ENCODE measurements at places on chromosomes 4 and X.

DNA sequence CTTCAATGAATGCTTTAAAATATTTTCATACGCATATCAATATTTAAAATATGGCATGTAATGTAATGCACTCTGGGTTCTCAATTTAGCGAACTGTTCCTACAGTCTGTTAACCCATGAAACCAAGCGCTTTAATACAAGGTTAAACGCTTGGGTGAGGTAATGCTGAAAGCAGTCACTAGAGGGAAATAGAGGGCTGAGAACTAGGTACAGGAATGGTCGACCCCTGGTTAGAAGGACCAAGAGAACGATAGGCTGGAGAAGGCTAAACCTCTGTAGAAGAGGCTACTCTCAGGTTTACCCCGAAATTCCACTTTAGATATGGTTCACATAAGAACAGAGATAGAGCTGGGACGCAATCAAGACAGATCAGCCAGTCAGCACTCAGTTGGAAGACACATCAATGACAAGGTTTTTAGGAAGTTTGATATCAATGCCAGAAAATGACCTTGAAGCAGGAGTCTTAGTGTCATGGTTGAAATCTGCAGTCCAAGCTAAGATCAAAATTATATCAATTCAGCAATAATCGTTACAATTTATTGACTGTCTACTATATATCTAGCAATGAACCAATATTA is 26.9 kb downstream of the ARSJ start:
- peak; percentile 48 for DNase-seq

DNA sequence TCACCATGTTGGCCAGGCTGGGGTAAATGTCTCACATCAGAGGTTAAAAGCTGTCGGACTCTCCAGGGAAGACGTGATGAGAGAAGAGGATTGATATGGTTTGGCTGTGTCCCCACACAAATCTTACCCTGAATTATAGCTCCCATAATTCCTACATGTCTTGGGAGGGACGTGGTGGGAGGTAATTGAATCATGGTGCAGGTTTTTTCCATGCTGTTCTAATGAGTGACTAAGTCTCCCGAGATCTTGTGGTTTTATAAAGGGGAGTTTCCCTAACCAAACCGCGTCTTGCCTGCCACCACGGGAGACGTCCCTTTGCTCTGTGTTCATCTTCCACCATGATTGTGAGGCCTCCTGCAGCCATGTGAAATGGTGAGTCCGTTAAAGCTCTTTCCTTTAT is 64.4 kb downstream of the ASMT start:
- DNase-seq: no peak

DNA sequence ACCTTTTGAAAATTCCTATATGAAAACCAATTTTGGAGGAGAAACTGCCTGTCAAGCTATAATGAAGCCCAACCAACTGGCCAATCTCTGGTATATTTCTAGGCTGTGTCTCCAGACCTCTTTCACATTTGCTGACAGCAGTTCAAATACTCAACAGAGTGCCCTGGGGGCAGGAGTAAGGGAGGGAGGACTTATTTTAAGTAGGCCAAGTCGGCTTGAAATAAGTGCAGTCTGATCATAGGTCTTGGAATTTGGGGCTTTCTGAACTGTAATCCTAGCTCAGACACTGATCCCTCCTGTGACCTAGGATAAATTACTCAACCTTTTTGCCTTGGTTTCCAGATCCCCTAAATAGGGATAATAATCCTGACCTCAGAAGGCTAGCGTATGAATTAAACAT is 59.4 kb upstream of the SLC7A11 start:
- DNase-seq: no peak

DNA sequence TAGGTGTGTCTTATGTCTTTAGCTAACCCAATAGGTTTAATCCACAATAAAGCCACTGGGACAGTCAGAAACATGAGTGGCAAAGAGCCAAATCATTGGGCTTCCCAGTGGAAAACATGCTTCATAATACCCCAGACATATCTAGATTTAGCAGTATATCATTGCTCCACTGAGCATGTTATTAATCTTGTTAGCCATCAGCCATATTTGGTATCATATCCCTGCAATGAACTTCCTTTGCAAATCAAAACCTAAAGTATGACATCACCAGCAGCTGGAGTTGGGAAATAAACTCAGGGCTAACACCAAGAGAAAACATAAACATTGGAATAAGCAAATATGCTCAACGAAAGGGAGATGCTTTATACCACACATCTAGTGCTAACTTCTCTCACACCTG is 280.8 kb upstream of the NOCT start:
- DNase-seq: no peak

GRCh38 chr4:84826681-84827080 is 139.8 kb downstream of the WDFY3 start:
- no peak for DNase-seq

GRCh38 chrX:46202733-46203514 is 342.3 kb downstream of the ZNF674 start:
- DNase-seq: no peak

GRCh38 chr4:65126200-65126599 is 544.1 kb downstream of the EPHA5 start:
- no peak for DNase-seq

- no peak for DNase-seq
Measured at GRCh38 chrX:63920875-63921274, 135.9 kb upstream of the ARHGEF9 start.

DNA sequence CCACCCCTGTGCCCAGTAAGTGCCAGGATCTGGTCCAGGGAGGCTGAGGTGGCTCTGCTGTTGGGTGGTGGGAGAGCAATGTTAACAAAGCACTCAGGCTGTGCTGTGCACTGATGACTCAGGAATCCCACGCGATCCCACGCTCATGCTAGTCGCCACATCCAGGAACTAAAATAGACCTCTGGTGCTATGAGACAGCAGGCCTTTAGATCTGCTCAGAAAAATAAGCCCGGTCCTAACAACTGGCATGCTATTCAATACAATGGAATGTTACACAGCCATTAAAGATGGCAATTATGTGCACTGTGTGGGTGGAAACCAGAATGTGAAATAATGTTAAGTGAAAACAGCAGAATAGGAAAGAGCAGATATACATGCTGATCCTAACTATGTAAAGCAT is 26.0 kb downstream of the ARL13A start:
- DNase-seq: no peak

GRCh38 chrX:49868739-49869138 is 10.5 kb upstream of the USP27X start:
- DNase-seq: no peak

DNA sequence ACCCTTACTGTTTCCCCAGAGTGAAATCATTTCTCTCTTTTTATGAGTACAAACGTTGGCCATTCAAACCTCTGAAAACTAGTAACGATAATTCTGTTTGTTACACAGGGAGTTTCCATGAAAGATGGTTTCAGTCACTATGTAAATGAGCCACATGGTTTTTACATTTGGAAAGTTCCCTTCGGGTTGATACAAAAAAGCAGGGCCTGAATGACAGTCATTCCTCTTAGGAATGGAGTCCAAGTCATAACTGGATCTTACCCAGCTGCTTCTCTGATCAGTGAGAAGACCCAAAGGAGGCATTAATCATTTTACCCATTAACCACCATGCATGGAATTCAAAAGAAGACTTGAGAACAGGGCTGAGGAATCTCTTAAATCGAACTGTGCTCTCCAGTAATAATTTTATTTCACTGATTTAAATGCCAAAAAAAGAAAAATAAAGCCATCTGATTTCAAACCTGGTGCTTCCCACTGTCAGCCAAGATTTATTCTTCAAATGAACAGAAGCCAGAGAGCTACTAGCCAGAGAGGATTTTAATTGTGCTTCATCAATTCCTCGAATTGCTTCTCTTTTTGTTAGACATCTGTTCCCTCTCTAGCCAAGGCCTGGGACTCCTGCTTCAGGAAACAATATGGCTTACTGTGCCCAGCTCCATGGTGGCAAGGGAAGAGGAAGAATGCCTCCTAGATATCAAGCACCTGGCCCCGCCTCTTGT is 3.2 kb downstream of the SOWAHB start:
- DNase-seq: no peak

- no peak for DNase-seq
Measured at GRCh38 chr4:124019749-124020549, 623.4 kb downstream of the SPRY1 start.

DNA sequence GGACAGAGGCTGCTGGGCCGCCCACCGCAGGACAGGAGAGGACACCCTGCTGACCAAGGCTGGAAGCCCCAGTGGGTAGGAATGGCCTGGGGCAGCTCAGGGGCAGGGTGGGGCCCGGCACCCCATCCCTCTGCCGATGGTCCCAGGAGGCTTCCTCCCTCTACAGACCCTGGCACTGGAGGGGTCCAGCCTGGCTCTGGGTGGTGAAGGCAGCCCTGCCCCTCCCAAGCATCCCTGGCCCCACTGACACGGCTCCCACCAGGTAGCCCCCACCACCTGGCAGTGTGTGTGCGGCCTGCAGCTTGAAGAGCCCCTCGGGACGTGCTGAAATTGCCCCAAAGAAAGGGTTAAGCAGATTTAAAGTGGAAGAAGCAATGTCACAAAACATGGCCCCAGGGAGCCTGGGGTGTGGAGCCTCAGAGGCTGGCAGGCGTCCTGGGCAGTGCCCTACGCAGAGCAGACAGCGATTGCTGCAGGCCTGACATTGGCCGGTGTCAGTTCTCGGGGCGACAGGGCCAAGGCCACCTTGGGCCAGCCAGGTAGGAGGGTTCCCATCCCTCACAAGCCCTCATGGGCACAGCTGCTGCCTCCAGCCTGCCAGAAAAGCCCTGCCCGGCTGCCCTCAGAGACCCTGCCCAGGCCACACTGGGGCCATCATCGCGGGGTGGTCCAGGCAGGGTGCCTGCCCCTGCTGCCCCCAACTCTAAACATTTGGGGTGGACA is 80.5 kb downstream of the FAM53A start:
- DNase-seq: no peak

DNA sequence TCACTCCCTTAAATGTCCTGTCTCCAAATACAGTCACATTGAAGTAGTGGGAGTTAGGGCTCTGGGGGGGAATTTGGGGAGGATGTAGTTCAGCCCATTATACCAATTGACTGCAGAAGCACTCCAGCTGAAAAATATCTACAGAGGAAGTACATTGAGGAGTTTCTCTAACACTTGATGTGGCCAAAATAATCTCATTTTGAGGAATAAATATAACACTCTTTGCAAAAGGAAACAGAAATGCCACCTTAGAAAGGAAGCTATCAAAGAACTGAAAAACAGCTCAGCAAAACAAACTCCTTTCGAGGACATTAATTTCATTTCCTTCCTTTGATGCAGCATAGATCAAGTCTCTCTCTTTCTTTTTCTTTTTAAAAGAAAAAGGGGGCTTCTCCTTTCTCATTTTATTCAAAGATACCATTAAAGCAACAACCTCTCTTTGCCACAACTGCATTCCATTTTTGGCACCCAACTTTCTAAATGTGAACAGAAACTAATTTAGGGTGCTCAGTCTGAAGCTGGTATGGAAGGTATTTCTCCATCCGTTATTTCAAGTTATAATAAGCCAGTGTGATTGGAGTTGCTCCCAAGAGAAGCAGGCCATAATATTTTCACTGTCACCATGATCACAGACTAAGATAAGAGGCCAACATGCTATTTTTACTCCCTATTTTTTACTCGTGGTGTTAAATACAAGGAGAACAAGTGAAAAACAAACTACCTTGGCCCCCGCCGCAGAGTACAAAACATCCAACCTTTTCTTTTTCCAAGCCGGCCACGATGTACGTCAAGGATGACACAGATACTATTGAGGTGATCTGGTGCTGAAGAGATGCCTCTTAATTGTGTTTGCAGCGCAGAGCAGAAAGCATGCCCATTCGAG is 230.4 kb upstream of the GATB start:
- DNase-seq: no peak

- DNase-seq: no peak
Measured at GRCh38 chr4:85715991-85716737, 241.2 kb downstream of the ARHGAP24 start.

- DNase-seq: no peak
Measured at GRCh38 chrX:16665089-16665488, 15.1 kb downstream of the S100G start.

DNA sequence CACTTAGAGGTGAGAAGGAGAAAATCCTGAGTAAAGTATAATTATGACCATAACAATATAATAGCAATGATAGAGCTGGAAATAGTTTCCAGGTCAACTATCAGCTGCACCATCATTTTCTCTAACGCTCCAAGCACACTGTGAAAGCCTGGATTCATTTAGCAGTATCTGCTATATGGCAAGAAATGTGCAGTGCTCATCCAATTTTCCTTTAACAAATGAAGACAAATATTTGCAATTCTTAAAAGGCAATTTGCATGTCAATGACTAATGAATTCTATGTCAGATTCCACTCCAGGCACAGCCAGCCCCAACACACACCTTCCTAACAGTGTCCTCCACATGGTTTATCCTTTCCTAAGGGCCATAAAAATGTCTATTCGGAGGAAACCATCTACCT is 12.7 kb downstream of the PRSS12 start:
- no peak for DNase-seq

- DNase-seq: no peak
Measured at GRCh38 chrX:40385256-40385655, 195.5 kb upstream of the ATP6AP2 start.

DNA sequence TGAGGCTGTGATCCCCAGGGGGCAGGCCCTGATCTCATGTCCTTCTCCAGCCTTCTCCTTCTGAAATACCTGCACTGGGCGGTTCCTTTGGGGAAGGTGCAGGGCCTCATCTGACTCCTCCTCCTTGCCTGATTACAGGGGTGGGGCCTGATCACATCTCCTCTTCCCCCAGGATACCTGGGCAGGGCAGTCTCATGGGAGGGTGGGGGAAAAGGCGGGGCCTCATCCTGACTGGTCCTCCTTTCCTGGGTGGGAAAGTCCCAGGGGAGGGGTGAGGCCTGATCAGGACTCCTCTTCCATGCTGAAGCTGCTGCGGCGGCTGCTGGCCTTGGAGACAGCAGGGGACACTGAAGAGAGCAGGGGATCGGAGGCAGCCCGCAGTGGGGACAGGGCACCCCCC is 13.3 kb downstream of the TFE3 start:
- no peak for DNase-seq

DNA sequence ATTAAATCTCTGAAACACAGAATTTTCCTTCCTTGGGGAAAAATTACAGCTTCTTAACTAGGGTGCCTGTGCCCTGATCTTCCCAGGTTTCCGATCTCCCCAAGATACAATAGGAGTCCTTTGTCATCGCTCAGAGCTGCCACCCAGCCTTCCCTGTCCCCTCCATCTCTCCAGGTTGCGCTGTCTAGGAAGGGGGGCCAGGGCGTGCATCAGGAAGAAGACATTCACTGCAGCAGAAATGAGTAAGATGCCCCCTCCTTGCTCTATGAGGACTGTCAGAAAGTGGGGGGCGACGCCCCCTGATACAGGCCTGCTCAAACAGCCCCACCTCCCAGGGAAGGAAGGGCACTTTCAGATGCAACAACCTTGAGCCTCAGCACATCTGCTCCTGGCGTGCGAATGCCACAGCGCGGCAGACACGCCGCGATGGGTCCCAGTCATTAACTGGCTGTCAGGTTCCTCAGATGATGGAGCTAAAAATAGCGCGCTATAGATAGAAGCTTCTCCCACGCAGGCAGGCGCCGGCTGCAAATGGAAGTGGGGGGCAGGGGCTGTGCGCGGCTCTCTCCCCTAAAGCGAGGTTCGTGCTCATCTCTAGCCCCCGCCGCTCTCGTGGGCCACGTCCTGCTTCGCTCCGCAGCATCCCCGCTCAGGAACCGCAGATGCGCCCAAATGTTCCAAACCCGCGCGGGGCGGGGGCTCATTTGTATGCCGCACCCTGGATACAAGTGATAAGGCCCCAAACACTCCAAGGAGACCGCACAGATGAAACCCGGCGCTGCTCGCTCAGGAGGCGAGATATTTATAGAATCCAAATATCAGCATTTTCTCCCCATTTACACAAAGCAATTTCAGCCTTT is 57.6 kb upstream of the LGI2 start:
- no peak for DNase-seq
